BJ (cell line): ENCODE measurements at places on chromosomes 5 and 9.

GRCh38 chr5:138844125-138844461, 31.0 kb downstream of the LRRTM2 start:
- no peak for DNase-seq

GRCh38 chr5:172437445-172438318, 16.6 kb downstream of the SH3PXD2B start:
- DNase-seq, result peak; percentile 28

- peak; percentile 53 for DNase-seq
Measured at GRCh38 chr5:33272288-33272687, 168.5 kb upstream of the TARS1 start.

DNA sequence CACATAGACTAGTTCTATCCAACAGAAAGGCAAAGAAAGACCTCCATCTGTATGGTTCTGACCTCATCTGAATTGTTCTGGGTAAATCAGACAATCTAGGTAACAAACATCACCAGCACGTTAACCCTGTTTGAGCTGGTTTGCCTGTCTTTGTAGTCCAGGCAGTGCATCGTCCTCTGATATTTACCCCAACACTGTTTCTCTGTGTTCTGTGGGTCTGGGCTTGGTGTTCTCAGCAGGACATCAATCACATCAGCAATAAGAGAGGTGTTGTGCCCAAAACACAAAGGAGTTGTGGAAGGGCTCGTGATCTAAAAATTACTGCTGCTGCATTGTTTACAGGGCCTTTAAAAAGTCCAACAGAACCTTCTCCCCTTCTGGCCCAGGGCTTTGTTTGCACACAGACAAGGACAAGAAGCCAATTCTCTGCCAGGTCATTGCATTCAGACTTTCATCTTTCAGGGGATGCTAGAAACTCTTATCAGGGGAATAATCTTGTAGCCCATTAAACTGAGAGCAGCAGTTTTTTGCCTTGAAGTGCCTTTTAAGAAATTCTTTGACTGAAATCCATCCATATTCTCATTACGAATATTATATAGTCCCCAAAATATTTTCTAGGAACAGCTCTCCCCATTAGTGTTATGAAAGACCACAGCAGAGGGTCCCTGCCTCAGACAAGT, 30.5 kb upstream of the MAP1B start:
- DNase-seq, result no peak

GRCh38 chr9:95382433-95382832, 64.9 kb upstream of the FANCC start:
- no peak for DNase-seq

GRCh38 chr5:102860035-102860434, 104.9 kb downstream of the PAM start:
- no peak for DNase-seq

GRCh38 chr9:37370968-37371563, 51.4 kb upstream of the GRHPR start:
- DNase-seq, result no peak

DNA sequence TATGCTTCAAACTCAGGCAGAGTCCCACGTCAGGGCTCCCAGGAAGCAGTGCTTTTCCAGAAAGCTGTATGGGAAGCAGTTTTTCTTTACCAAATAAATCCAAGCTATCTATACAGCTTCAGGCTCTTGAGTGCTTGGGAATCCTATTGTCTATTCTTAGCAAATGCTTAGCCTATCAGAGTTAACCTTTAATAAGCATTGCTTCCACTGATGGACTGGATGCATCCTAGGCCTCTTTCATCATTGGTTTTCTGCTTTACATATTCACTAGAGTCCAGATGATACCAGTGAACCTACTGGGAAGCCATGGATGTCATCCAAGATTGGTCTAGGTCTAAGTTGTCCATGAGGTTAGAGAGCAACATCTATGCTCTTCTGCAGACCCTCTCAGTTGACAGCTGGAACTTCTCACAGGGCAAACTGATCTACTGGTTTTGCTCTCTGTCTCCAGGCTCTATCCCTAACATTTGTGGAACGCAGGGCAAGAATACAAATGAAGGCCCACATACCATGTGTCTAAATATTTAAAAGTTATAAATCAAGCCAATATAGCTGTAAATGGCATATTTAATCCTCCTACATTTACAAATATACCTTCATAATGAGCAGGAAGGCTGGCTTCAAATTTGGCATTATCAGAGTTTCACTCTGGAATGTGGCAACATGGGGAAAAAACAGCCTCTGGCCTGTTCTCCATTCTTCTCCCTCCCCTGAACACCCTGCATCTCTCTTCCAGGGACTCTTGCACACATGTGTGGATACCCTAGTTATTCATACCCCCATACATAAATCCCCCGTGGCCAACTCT, 49.8 kb upstream of the PLPP1 start:
- DNase-seq, result no peak

DNA sequence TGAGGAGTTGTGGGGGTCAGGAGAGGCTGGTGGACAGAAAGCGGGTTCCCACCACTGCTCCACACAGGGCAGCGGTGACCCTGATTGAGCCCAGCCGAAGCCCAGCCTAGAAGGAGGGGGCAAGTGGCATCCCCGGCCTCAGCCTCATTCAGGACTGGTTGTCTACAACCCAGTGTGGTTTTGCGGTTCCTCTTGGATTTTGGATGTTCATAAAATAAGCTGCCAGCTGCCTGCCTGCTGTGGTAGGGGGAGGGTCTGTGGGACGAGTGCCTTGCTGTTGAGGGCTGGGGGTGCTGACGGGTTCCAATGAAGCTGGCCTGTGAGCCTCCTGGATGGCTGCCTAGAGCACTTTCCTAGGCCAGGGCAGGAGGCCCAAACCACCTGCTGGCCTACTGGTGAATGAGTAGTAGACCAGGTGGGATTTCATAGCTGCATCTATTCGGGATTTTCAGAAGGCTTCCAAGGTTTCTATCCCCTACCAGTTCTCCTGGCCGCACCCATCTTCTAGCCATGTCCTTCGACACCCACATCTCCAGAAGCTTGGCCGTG, 102.4 kb downstream of the NDFIP1 start:
- no peak for DNase-seq

- no peak for DNase-seq
Measured at GRCh38 chr5:53350991-53351770, 129.2 kb upstream of the FST start.

GRCh38 chr5:151097820-151098767, 17.3 kb upstream of the TNIP1 start:
- DNase-seq, result no peak
